ENCODE measurements at places on chromosomes 1 and 21.

DNA sequence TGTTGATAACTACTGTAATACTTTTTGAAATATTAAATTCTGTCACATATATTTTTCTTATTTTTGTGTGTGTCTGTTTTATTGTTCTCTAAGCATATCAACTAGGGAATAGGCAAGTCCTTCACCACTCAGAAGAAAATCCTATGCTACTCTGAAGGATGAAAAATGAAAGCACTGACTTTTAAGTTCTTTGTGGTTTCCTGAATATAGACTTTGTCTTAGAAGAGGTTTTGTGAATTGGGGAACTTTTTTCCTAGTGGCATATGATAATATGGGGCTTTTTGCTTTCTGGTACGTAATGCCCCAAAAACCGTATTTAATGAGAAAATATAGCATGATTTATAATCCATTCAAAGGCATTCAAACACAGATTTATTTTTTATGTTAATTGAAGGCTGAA is 136.0 kb downstream of the SNX7 start:
- no peak for DNase-seq

GRCh38 chr21:38095220-38095619 is 161.6 kb upstream of the KCNJ15 start:
- no peak for DNase-seq

DNA sequence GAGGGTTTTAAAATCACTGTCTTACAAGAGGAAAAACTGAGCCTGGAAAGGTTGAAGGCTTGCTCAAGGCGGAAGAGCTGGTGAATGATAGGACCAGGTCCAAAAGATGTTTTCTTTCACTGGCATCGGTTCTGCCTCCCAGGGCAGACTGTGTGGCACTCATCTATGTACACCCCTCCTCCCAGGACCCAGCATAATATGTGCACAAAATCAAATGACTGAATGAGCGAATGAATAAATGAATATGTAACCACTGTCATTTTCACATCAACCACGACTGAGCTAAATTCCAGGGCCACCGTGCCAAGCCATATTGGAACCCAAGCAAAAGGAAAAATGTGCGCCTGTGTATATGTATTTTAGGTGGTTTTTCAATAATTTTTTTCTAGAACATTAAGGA is 99.3 kb upstream of the ZBTB40 start:
- no peak for DNase-seq

- DNase-seq, result no peak
Observed at GRCh38 chr1:100581096-100581705, 43.3 kb downstream of the GPR88 start.

DNA sequence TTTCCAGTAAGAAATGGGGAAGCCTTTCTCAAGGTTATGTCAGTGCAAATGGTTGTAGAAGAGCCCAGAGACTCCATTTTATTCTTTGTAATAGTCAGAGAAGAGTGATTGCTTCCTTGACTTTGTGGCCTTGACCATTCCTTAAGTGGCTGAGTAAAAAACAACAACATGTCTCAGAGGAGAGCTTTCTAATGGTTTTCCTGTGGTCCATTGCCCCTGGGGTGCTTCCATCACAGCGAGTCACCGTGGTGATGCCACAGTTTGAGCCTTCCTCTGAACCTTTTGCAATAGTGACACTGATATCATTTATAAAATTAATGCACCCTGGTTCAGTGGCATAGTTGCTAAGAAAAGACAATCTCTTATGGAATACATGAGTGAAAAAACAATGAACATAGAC is 38.6 kb downstream of the PAPPA2 start:
- DNase-seq, result no peak

GRCh38 chr1:36492491-36492890 is 9.8 kb upstream of the CSF3R start:
- DNase-seq, result no peak

DNA sequence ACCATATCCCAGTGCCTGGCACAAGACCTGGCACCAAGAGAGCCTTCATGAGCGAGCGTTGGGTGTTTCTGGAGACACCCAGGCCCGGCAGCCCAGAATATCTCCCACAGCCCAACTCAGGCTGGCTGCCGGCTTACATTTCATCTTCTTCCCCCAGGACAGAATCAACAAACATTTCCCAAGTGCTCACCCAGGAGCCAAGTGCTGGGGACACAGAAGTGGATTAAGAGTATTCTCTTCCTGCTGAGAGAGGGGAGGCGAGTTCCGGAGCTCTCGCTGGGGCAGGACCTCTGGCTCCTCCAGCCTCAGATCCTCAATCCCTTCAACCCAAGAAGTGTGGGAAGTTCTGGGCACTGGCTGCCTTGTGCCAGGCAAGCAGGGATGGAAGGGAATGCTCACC is 23.6 kb downstream of the IFFO2 start:
- DNase-seq, result no peak

DNA sequence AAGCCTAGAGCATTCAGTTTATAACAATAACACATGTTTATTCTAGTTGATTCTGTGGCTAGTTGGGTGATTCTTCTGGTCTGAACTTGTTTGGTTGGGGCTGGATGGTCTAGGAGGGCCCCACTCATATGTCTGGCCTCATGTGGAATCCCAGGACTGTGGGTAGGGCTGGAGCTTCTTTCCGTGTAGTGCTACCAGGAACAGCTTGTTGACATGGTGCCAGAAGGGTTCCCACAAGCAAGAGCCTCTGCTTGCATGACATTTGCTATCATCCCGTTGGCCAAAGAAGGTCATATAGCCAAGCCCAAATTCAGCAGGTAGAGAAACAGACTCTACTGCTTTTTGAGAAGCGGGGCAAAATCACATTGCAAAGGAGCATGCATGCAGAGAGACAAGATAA is 67.6 kb upstream of the PPP2R5A start:
- no peak for DNase-seq

DNA sequence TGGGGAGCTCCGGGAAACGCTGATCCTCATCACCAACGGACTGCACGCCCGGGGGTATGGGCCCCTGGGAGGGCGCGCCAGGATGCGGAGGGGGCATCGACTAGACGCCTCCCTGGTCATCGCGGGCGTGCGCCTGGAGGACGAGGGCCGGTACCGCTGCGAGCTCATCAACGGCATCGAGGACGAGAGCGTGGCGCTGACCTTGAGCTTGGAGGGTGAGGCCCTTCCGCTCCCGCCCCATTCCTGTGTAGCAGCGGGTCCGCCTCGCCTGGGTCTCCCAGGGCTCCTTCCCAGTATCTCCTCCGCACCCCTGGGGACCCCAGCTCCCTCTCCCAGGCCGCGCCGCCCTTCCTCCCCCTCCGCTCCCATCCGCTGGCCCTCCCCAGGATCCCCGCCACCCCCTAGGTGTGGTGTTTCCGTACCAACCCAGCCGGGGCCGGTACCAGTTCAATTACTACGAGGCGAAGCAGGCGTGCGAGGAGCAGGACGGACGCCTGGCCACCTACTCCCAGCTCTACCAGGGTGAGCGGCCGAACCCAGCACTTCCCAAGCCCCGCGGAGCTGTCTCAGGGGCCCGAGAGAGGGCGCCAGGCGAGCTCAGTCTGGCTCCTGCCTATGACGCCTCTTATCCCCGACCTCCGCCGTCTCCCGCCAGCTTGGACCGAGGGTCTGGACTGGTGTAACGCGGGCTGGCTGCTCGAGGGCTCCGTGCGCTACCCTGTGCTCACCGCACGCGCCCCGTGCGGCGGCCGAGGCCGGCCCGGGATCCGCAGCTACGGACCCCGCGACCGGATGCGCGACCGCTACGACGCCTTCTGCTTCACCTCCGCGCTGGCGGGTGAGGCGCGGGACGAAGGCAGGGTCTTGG is 5.0 kb downstream of the HAPLN2 start:
- no peak for DNase-seq

DNA sequence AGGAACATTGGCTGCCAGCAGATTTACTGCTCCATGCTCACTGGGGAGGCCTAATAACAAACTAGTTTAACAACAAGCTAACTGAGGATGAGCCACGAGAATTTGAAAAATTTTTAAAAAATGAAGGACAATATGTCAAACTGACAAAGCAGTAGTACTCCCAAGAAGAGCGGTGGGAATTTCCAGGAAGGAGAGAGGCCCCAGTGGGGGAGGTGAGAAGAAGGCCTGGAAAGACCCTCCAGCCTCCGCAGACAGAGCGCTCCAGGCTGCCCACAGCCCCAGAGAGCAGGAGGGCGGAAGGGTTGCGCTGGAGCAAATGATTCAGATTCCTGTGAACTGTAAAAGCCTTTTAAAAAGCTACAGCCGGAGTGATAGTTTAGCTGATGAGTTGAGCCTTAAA is 78.5 kb downstream of the SIPA1L2 start:
- DNase-seq, result no peak

GRCh38 chr1:73144311-73144710 is 862.0 kb upstream of the NEGR1 start:
- DNase-seq, result no peak

DNA sequence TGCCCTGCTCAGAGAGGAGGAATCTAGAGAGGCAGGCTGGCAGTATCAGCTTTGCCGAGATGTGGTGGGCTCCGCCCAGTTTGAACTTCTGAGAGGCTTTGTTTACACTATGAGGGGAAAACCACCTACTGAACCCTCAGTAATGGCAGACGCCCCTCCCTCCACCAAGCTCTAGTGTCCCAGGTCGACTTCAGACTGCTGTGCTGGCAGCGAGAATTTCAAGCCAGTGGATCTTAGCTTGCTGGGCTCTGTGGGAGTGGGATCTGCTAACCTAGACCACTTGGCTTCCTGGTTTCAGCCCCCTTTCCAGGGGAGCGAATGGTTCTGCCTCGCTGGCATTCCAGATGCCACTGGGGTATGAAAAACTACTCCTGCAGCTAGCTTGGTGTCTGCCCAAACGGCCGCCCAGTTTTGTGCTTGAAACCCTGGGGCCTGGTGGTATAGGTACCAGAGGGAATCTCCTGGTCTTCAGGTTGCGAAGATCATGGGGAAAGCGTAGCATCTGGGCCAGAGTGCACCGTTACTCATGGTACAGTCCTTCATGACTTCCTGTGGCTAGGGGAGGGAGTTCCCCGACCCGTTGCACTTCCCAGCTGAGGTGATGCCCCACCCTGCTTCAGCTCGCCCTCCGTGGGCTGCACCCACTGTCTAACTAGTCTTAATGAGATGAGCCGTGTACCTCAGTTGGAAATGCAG is 43.6 kb downstream of the C21orf91 start:
- DNase-seq, result no peak

DNA sequence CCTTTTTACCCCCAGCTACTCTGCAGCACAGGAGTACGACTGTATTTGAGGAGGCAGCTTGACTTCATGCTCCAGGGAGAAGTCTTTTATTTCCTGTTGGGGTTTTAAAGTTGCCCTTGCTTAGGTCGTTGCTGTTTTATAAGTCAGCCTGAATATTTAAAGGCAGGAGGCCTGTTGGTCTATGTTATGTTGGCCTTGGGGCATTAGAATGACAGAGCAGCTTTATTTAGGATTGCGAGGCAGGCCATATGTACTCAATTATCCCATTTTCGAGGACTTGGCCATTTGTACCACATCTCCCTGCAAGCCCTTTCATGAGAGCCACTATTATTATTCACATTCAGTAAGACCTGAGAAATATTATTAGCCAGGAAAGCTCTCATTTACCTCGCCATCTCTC is 47.0 kb downstream of the KIF26B start:
- no peak for DNase-seq

GRCh38 chr1:222018041-222018440 is 276.2 kb upstream of the DUSP10 start:
- no peak for DNase-seq

GRCh38 chr21:38980416-38981313 is 174.9 kb downstream of the ETS2 start:
- no peak for DNase-seq

All from osteocyte (in vitro differentiated cells).